ENCODE measurements at places on chromosomes 2 and 18. TPM values are rescaled to one million over a fixed set of nuclear protein-coding genes. Genes with fewer than 3 reads are reported as not detected.

- DNase-seq, result no peak
These were observed 85.3 kb downstream of the CYP26B1 start for GRCh38 chr2:72062336-72062735.

GRCh38 chr2:122300758-122301157 is 545.3 kb downstream of the TSN start:
- DNase-seq, result no peak

DNA sequence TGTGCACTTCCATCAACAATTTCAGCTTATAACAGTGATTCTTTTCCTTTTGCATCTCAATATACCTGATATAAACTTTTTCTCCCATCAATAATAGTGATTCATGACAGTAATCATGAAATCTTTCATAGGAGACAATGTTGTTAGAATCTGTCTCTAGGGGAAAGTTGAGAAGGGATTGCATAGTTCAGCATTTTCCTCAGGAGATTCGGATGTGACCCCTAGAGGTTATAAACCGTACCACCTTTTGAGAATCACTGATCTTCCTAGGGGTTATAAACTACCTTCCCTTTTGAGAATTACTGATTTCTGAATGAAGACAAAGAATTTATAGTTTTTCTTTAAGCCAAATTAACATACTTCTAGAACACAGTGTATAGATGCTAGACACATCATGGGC is 53.0 kb upstream of the GALNT3 start:
- no peak for DNase-seq

DNA sequence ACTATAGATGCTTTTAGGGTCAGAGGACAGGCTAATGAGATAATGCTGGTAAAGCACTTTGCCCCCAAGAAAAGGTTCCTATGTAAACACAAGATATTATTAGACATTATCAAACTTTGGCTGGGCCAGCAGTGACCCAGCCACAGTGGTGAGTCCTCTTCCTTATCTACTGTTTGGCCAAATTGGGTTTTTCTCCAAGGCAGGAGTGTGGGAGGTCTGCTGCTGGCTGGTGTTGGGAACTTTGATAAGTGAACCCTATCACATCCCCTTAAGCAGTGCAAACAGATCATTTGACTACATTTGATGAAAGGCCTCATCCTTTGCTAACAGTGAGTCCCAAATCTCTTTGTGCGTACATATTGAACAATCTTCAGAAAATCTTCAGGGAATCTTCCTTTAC is 16.2 kb downstream of the FZD7 start:
- no peak for DNase-seq

DNA sequence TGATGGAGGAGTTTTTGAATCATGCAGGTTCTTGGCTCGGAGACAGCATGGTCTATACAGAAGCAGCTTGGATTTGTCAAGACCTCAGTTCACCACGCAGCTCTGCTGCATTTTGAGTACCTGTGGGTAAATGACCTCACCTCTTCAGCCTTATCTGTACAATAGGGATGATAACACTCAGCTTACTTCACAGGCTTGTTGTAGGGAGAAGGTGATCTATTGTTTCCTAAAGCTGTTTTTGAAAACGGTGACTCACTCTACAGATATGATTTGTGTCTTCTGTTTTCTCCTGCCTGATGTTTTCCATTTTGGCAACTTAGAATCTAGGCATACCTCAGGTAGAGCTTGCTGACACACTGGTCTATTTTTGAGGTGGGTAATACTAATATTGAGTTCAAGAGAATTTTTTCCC is 80.3 kb downstream of the FMNL2 start:
- DNase-seq, result no peak

DNA sequence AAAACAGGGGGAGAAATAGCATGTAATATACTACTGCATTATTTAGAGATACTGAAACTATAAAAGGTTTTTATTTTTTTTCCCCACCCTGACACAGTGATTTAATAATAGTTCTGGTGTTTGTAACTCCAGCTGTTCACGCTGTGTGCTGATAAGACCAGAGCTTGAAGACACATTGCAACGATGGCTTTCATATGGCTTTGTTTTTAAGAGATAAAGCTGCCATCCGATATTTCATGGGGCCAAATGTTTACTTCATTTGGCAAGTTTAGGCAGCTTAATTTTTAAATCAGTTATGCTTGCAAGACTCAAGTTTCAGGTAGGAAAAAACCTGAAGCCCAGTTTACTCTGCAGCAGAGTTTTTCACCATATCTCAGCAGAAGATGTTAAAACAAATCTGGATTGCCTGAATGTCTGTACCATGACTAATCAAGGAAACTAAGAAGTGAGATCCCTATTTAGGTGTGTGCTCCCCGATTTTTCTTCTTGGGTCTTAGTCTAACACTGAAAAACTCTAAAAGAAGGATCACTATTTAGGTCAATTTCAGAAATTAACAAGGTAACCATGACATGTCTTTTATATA is 508.6 kb downstream of the PARD3B start:
- no peak for DNase-seq

- no peak for DNase-seq
These were observed 570.7 kb downstream of the PLCL1 start for GRCh38 chr2:198375083-198375410.

EML6 gene
- 5.4 TPM for total RNA-seq

SLC14A1 gene
- 136 TPM for total RNA-seq

SCN7A gene
- total RNA-seq, result 5.0 TPM

SCYGR4 gene
- not detected for total RNA-seq

FSHR gene
- total RNA-seq, result not detected

GPR75 gene
- 4.4 TPM for total RNA-seq
